Inflammatory macrophage treated with lipopolysaccharide for 1 hour (primary cell): ENCODE measurements at places on chromosomes 11 and 22.

- peak; percentile 23 for DNase-seq
Observed at GRCh38 chr11:118152552-118153471, at the start of gene SCN4B. TSS of gene SCN4B (minus strand) at chr11:118152823. CDS start at chr11:118152673, 150 bp downstream.

DNA sequence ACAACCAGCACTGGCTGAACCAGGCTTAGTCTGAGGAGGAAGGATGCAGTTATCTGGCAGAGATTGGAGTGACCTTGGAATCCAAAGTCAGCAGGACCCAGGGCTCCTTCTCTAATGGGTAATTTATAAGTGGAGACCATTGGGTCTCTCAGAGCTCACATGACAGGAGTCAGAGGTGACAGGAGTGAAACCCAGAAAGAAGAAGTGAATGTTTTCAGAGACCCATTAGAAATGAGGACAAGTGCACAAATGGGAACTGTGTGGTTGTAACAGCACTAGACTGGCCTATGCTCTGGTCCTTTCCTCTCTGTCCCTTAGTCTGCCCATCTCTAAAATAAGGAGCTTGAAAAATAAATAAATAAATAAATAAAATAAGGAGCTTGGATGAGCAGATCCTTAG lies 107.4 kb downstream of the SERGEF start:
- no peak for DNase-seq

DNA sequence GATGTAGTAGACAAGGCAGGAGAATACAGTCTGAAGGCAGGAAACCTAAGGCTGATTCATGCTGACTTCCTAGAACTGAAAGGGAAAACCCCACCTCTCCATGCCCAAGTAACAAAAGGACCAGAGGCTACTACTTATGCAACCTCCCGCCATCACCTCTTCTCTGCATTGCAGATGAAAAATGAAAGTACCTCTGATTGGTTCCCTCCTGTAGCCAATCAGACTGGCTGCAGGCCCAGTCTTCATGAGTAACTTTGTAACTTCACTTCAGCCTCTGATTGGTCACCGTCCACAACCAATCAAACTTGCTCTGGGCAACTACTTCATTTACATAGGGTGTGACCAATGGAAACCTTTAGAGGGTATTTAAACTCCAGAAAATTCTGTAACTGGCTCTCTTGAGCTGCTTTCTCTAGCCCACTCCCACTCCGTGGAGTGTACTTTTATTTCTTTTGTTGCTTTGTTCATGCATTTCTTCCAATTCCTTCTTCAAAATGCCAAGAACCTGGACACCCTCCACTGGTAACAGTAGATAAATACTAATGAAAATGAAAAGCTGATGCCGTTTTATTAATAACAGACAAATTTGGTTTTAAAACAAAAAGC lies 5.2 kb upstream of the MAP6 start:
- peak; percentile 56 for DNase-seq

GRCh38 chr11:95567685-95568084 lies 221.9 kb downstream of the FAM76B start:
- no peak for DNase-seq

DNA sequence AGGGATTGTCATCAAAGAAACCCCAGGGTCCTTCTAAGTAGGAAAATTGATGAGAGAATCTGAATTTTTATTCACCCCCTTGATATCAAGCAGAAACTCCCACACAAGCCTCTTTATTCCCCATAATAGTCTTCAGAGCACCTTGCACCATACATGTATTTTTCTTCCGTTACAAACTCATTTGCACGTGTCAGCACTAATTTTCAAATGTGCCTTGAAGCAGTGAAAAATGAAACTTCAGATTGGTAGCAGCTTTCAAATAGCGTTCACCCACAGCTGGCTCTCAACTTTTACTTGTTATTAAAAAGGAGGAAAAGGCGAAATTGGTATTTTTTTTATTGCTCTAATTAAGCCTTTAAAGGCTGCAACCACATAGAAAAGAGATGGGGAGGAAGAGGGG lies 343.0 kb upstream of the TENM4 start:
- no peak for DNase-seq

DNA sequence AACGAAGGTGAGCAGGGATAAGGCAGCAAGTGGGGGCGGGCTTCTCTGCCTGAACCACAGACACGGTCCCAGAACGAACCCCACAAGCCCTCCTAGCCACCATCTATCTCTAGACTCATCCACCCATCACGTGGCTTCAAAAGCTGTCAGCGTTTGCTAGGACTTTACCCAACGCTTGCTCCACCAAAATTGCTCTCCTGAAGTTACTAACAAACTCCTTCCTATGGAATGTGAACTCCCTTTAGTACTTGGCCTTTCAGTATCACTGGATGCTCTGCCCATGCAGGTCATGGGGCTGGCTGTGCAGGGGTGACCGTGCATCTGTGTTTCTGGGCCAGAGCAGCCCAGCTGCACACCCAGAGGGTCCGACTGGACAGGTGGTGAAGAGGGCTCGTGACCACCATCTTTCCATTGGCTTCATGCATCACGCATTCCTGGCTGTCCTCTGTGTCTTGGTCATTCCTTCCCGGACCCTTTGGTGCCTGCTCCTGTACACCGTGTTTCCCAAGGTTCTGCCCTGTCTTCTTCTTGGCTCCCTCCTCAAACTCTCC lies 85.1 kb downstream of the MYO7A start:
- no peak for DNase-seq

- no peak for DNase-seq
Observed at GRCh38 chr11:129395432-129395831, 19.8 kb downstream of the BARX2 start.

- no peak for DNase-seq
Observed at GRCh38 chr22:24102366-24103200, 78.7 kb upstream of the SUSD2 start.

- DNase-seq: no peak
Observed at GRCh38 chr11:127063241-127063640, 62.7 kb upstream of the KIRREL3 start.
